Endothelial cell of coronary artery (primary cell): ENCODE measurements at places on chromosomes 6 and 20. TPM values are rescaled to one million over a fixed set of nuclear protein-coding genes. Genes with fewer than 3 reads are reported as not detected.

PRDM1 gene
- 0.94 and 3.4 TPM in 2 replicates for total RNA-seq

HRH3 gene
- total RNA-seq, result not detected in 2 replicates

ADGB gene
- total RNA-seq, result not detected in 2 replicates

APCDD1L gene
- total RNA-seq, result 0.09 and 31.3 TPM in 2 replicates

ZBTB46 gene
- total RNA-seq, result 7.8 and 12.8 TPM in 2 replicates

HTR1E gene
- total RNA-seq, result not detected in 2 replicates

CRYBG1 gene
- total RNA-seq, result 10.2 and 15.9 TPM in 2 replicates
